Right cardiac atrium (tissue), 5 donors: ENCODE measurements at places on chromosomes 11 and 22. TPM values are rescaled to one million over a fixed set of nuclear protein-coding genes. Genes with fewer than 3 reads are reported as not detected.

GRCh38 chr11:115716601-115717529 lies 212.7 kb upstream of the CADM1 start:
- DNase-seq: peak; percentile 60

DNA sequence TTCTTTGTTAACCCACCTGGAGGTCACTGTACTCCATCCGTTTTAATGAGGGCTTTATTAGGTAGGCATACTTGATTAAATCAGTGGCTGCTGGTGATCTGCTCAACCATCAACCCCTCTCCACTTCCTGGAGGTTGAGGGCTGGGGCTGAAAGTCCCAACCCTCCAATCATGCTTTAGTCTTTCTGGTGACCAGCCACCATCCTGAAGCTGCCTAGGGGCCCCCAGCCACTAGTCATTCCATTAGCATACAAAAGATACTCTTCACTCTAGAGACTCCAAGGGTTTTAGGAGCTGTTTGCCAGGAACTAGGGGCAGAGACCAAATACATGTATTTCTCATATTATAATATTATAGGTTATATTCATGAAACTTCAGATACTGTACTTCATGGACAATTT lies 13.5 kb downstream of the DNAJC24 start:
- DNase-seq: no peak

GRCh38 chr11:39011797-39012196 lies 2413.8 kb upstream of the RAG2 start:
- DNase-seq: no peak

- no peak for DNase-seq
These were observed 117.1 kb downstream of the ENTHD1 start for GRCh38 chr22:39776295-39777009.

DNA sequence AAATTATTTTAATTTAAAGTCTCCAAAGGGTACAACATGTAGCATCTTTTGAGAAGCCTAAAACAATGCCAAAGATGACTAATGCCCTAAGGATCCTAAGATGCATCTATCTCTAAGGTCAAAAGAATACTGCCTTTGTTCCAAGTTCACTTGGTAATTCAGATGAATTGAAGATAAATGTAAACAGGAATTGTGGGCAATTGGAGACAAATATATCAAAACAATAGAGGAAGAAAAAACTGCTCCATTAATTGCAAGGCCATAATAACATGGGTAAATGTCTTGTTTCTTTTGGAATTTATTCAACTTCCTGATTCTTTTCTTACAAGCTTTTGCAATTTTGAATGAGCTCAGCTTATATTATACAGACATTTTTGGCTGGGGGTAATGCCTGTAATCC lies 338.6 kb downstream of the TTC28 start:
- no peak for DNase-seq

DNA sequence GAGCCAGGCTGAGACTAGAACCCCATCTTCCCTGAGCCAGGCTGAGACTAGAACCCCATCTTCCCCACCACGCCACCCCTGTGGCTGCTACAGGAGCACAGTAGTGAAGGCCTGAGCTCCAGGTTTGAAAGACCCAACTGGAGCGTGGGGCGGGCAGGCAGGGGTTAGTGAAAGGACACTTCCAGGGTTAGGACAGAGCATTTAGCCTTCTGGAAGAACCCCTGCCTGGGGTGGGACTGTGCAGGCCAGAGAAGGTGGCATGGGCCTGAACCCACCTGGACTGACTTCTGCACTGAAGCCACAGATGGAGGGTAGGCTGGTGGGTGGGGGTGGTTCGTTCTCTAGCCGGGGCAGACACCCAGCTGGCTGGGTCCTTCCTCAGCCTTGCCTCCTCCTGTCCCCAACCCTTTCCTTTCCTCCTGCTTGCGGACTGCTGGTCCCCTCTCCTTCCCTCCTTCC lies 24.1 kb downstream of the SUN2 start:
- no peak for DNase-seq

GRCh38 chr11:63670433-63671321 lies 499 bp downstream of the ATL3 start:
- peak; percentile 59 for DNase-seq

GRCh38 chr11:69563946-69564775 lies 76.8 kb upstream of the CCND1 start:
- DNase-seq: no peak

DNA sequence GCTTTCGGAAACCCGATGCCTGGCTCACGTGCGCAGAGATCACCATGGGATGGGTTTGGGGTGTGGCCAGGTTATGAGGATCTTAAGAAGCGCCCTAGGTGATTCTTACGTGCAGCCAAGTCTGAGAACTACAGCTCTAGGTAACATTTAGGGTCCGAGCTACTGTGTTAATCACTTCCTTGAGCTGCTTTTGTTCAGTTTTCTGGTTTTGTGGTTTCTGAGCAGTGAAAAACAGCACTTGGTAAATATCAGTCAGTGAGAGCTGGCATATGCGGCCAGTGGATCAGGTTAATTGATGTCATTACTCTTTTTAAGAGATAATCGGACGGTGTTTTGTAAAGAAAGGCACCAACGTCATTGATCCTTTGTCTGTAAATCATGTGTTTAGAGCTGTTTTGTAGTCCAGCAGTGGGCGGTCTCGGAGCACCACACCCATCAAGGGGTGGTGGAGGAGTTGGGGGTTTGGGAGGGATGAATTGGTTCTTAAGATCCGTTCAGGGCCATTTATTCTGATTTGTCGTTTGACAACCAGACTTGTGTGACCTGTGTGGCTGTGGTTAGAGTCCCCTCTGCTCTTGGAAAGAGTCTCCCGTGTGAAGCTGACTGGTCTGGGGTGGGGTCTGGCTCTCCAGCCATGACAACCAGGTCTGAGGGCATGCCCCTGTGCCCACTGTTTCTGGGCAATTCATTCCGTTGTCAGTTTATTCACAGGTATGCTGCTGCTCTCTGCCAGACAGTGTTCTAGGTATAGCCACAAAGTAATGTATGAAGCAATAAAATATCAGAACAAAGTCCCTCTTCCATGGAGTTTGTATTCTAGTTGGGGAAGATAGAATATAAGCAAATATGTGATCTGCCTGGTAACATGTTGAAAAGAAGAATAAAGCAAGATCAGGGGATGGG lies 61.9 kb upstream of the SORL1-AS1 start:
- no peak for DNase-seq

Gene DGCR6
- 11.2 TPM for total RNA-seq

Gene BTBD18
- total RNA-seq: not detected

Gene LDHA
- total RNA-seq: 224 TPM

Gene RFPL2
- total RNA-seq: not detected

Gene F2
- total RNA-seq: not detected

Gene WNT11
- 4.0 TPM for total RNA-seq

Gene TRIM44
- total RNA-seq: 41.2 TPM
